Brain pericyte (primary cell): ENCODE measurements at places on chromosomes 5 and 9.

DNA sequence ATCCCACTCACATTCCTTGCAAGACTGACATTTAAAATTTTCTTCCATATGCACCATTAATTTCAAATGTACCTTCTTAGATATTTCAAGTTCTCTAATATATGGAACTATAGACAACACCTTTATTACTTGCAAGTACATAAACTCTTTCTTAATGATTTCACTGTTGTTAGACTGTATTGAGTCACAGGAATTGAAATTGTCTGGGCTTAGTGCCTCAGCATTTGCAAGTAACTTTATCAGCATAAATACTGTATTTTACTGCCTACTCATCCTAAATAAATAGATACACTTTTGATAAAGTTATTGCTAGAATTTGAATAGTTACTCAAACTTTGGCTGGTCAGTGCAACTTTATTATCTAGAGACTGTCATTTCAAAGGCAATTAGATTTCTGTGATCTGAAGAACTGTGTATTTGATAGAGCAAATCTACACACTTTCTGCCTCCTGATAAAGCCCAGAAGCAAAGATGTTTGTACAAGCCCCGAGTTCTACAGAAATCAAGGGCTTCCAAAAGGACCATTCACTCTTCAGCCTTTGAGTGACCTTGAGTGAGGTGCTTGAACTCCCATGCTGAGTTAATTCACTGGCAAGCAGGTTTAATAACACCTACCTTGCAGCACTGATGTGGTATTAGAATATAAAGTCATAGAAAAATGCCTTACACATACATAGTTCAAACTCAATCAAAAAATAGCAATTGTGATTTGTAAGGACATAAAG lies 91.6 kb downstream of the COX7C start:
- no peak for DNase-seq

DNA sequence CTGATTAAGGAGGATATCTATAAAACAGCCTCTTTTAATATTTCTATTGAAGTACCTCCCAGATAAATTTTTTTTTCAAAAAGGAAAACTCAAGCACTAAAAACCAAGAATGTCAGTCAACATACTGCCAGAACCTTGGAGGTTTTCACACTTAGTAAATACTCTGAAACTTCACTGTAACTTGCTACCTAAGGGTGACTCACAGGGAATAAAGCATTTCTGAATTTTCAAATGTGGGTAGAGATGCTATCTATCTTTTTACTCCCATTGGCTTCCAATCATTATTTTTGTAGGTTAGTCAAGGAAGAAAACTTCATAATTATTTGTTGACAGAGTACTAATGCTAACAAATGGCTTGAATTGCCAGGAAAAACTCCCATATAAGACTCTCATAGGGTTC lies 46.1 kb downstream of the SLC25A46 start:
- DNase-seq: no peak

- no peak for DNase-seq
Observed at GRCh38 chr5:16245956-16246355, 66.4 kb upstream of the MARCHF11 start.

DNA sequence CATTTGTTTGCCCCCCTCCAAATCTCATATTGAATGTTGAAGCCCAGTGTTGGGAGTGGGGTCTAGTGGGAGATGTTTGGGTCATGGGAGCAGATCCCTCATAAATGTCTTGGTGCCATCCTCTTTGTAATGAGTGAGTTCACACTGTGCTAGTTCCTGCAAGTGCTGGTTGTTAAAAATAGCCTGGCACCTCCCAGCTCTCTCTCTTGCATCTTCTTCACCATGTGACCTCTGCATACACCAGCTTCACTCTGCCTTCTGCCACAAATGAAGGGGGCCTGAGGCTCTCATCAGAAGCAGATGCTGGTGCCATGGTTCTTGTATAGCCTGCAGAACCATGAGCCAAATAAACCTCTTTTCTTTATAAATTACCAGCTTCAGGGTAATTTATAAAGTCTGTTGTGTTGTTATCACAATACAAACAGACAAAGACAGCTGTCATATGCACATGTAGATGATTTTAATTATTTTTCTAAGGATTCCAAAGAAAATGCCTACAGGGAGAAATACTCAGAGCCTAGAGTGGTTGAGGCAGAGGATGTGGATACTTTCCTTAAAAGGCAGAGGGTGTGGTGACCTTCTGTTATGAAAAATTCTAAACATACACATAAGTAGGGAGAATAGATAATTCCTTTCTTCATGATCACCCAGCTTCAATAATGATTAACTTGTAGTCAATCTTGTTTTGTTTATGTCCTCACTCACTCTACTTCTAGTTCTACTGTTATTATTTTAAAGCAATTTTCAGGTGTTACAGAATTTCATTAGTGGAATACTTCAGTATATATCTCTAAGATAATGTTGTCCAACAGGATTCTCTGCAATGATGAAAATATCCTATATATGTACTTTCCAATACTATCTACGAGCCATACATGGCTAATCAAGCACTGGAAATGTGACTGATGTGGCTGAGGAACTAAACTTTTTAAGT lies 75.1 kb upstream of the RANBP6 start:
- DNase-seq: no peak

DNA sequence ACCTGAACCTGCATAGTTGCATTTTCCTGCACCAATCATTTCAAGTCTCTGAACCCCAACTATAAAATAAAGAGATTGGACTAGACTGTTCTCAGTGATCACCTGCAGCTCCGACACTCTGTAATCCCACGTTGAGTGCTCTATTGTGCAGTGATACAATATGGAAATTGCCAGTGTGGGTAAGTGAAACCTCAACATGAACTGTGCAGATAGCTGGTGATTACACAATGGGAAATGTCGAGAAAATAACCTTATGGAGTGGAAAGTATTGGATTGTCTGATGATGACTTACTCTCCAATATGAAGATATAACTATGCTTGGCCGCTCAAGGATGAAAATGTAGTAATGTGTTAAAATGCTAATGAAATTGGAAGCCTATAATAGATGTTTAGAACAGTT lies 293.1 kb upstream of the BRINP1 start:
- DNase-seq: no peak

- DNase-seq: no peak
Observed at GRCh38 chr5:138932171-138932810, 57.2 kb upstream of the LRRTM2 start.

GRCh38 chr5:39570403-39571027 lies 145.7 kb upstream of the DAB2 start:
- no peak for DNase-seq

DNA sequence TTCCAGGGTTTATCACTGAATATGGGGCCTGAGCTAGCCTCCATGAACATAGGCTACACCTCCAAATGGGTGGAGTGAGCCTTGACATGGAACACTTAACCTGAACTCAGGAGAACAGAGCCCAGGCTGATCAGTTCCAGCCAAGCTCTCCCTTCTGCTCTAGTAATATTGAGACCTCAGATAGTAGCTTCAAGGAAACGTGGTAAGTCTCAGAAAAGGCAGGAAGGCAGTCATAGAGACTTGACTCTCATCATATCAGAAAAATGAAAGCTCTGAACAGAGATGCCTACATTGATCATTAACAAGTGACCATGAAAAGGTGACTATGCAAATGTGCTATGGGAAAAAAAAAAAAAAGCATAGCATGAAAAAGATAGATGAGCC lies 40.5 kb upstream of the MYO10 start:
- no peak for DNase-seq

DNA sequence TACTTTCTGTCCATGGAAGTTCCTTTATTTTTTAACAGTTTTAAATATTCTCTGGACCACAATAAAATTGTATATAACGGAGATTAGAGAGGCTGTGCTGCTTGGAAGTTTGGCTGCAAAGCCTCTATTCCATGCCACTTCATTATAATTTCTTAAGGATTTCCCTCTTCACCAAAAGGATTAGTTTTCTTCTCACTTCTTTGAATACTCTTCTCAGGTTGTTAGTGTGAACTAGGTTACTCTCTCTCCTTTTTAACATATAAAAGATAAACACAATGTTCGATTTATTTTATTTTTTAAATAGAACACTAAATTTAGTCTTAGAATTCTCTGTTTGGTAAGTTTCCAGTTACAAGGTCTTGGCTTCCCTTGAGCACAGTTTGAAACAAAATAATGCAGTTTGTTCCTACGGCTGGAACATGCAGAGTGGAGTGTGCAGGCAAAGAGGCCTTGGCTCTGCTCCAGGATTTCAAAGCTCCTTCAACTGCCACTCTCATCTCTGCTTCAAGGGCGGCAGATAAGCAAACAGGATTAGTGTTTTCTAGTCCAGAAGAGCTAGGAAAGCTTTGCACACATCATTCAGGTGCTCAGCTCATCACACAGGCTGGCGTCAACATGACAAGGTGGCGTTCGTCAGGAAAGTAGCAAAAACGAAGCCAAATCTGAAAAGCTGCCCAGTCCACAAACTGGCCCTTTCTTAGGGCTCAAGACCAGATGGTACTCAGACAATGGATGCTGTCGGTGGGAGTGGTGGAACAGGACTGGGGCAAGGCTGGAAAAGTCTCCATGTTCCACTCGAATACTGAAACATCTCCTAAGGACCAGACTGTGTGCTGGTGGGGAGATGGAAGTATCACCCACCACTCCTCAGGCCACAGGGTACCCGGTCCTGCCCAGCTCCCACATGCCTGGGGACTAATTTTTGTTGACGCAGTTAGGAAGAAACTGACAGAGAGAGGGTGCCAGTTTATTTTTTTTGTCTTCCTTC lies 286.6 kb downstream of the CRB2 start:
- peak; percentile 73 for DNase-seq
